ENCODE measurements at places on chromosomes 6 and 20.

- no peak for DNase-seq
Observed at GRCh38 chr6:5249451-5250122, 11.2 kb downstream of the LYRM4 start.

GRCh38 chr20:33450867-33451266, 7.3 kb upstream of the SNTA1 start:
- no peak for DNase-seq

- no peak for DNase-seq
Observed at GRCh38 chr6:134173366-134173725, 120.9 kb upstream of the SLC2A12 start.

DNA sequence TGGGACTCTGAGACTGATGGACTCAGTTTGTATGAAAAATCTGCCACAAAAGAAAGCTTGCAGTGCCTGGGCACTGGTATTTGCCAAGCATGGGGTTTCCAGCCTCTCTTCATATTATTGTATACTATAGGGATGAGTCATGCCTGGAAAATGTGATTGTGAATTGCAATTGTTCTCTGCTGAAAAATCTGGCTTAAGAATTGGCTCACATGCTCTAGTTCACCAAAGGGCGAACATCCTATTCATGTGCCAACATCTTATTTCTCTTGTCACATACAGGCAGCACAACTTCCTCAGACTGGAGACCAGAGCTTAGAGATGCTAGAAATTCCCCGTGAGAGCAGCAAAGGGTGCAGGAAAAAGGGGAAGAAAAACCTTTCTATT, 103.6 kb upstream of the KCNK16 start:
- peak; percentile 41 for DNase-seq

- DNase-seq: no peak
Observed at GRCh38 chr20:36744764-36745191, 1.1 kb downstream of the NDRG3 start.

DNA sequence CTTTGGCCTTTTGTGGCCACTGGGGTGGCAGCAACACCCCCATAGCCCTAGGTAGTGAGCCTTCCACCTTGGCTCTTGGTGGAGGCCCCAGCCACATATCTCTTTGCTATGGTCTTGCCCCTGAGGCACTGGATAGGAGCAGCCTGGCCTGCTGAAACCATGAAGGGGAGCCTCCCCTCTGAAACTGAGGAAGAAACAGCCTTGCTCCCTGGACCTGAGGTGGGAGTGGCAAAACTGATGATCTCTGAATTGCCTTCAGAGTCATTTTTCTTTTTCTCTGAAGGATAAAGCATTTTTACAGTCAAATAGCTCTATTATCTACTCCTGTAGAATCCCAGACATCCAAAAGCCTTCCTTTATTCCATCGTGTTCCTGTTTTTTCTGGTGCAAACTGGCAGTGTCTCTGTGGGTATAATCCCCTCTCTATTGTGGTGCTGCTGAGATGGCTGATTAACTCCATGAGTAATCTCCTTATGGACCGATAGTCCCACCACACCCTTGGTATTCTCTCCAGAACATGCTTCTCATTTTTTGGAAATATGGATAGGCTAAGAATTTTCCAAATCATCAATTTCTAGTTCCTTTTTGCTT, 22.0 kb upstream of the PRSS35 start:
- no peak for DNase-seq

DNA sequence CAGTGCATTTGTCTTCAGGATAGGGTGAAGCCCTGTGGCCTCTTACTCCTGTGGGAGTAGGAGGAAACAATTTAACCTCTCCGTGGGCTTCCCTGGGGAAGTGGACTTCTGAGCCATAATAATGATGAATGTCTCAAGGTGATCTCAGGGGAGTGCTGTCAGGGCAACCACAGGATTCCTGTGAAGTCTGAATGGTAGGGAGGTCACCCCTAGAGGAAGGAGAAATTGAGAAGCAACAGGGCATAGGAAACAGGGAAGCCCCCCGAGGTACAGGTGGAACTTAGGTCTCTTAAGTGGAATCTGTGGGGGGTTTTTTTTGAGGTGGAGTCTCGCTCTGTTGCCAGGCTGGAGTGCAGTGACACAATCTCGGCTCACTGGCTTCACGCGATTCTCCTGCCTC, 26.9 kb downstream of the STK35 start:
- no peak for DNase-seq

DNA sequence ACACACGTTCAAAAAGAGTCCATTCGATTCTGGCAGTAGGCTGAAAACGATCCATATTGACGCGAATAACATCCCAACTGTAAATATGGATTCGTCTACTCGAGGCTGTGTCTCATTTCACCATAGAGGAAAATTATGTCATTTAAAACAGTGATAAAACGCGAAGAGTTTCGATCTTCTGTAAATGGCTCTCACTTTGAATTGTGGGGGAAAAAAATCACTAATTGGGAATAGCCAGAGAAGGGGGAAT, 845 bp upstream of the MARCKS start:
- no peak for DNase-seq

DNA sequence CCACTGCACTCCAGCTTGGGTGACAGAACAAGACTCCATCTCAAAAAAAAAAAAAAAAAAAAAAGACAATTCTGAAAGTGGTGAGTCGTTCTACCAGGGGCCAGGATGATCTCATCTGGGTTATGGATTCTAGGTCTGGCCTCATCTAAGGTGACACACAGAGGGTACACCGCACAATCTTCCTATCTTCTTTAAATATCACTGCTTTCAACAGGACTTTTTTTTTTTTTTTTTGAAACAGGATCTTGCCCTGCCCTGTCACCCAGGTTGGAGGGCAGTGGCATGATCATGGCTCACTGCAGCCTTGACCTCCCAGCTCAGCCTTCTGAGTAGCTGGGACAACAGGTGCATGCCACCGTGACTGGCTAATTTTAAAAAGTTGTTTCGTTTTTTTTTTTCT, 67.7 kb downstream of the SLC16A10 start:
- no peak for DNase-seq

GRCh38 chr6:131789219-131789618, 18.6 kb upstream of the ENPP1 start:
- DNase-seq: no peak

GRCh38 chr6:110662490-110663211, 152.6 kb downstream of the CDK19 start:
- DNase-seq: peak; percentile 37

- DNase-seq: no peak
Observed at GRCh38 chr6:89956182-89956581, 61.9 kb downstream of the GJA10 start.

DNA sequence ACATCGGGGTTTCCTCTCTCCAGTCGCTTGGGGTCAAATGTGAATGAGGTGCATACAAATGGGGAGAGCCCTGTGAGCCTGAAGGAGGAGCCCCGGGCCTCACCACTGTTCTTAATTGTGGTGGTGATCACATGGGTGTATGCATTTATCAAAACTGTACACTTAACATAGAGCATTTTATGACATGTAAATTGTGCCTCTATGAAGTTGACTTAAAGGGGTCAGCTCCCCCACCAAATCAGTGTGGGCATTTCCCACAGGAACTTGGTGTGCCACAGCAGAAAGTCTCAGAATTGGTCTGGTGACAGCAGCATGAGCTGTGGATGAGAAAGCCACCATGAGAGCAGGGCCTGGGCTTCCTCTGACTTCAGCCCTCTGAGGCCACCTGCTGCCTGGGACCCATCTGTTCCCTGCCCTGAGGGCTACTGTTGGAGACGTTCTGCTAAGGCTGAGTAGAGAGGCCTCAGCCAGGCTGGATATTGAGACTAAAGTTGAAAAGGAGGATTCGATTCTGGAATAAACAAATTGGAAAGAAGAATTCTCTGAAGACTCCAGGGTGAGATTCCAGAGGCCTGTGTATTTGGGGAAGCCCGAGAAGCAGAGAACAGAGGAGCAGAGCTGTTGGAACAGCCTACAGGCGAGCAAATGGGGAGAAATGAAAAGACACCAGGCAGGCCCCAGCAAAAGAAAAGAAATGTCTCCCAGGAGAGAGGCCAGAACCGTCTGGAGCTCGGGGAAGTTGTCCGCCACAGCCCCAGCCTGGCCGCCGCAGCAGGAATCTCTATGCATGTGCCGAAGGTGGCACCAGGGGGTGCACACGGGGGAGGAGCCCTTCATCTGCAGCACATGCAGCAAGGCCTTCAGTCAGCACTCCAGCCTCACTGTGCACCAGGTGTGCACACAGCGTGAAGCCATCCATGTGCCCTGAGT, 37.6 kb upstream of the XRN2 start:
- no peak for DNase-seq

DNA sequence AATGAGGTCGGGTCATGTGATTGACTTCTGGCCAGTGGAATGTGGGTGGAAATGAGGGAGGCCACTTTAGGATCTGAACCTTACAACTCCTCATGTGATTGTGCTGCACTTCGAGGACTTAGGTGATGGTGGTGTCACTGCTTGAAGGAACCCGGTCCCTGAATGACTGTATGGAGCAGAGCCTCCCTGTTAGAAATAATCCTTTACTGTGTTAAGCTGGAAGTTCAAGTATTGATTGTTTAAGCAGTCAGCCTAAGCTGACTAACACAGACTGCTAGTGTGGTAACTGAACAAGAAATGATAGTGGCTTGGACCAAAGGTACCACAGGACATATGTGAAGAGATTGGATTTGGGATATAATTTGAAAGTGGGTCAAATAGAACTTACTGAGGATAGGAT, 138.0 kb downstream of the OPN5 start:
- DNase-seq: no peak

GRCh38 chr20:1327827-1328679, 886 bp downstream of the SDCBP2 start:
- no peak for DNase-seq

DNA sequence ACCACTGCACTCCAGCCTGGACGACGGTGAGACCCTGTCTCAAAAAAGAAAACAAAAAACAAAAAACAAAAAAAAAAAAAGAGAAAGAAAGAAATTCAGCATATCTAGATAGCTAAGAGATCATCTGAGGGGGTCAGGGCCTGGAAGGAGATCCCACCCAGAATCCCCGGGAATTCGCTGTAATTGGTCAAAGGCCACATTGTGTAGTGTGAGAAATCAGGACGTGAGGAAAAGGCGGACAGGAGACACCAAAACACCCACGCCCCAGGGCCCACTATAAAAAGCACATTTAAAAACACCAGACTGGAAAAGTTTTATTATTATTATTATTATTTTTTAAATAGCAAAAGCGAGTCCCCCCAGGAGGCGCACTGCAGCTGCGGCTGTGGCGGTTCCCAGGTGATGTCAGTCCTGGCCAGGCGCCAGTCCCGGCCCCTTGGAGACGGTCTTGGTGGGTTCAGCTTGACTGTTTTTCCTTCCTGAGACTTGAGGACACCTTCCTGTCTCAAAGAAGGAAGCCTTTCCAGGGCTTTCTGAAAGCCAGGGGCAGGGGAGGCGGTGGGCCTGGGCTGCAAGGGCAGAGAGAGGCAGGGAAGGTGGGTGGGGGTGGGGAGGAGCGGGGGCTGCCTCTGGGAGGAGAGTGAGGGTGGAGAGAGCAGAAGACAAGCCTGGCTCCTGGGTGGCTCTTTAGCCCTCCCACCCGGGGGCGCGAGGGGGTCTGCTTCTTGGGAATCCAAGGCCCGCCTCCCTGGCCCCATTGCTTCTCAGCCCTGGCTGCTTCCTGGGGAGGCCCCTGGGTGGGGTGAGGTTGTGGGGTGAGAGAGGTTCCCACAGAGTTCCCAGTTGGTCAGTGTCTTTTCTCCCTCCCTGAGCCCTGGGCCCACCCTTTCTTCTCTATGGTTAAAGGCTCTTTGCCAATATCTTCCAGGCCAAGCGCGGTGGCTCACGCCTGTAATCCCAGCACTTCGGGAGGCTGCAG, 14.5 kb downstream of the TCF15 start:
- DNase-seq: no peak

DNA sequence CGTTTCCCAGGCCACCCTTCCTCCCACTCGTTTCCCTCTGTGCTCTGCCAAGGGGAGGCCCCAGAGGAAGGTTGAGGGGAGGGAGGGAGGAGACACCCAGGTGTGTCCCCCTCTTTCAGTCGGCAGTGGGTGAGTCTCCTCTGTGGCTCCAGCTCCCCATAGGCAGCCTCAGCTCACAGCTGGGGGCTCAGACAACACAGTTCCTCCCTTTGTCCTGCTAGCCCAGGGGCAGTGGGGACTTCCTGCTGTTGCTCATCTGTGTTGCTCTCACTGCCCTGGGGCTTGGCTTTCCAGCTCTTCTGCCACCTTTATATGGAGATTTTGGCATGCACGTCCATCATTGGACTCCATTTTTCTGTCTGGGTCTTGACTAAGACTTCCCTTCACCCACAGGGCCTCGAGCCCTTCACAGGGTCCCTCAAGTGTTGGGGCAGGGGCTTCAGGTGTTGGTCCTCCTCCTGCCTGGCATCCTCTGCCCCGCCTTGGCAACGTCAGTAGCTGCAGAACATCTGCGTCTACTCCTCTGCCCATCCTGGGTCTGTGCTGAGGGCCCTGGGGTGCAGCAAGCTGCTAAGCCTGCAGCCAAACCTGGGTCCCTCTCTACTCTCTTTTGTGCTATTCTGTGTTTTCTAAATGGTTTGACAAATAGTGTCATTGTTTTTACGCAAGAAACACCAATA, 190.6 kb upstream of the PMEPA1 start:
- no peak for DNase-seq

DNA sequence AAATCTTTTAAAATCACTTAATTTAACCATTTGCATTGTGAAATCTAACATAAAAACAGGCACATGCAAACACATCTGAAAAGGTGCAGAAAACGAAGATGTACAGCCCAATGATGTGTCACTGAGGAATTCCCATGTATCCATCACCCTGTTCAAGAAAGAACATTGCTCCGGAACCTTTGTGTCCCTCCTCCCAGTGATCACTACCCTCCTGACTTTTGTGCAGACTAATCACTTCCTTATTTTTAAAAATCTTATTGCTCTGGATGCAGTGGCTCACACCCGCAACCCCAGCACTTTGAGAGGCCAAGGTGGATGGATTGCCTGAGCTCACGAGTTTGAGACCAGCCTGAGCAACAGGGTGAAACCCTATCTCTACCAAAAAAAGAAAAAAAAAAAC, 14.6 kb downstream of the GINS1 start:
- DNase-seq: no peak

DNA sequence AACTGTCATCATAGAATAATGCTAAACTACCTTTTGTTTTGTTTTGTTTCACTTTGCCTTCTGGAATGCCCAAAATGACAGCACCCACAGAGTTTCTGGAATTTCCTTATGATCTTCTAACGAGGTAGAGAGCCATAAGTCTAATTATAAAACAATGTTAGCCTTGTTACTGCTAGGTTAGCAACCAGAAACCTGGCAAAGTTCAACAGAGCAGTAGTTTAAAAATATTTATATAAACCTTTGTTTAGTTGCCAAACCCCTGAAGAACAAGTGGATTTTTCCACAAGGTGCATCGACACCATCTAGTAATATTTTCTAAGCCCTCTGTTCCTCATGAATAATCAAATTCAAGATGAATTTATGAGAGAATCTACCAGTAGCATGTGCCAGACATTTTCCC, 27.6 kb upstream of the IPCEF1 start:
- no peak for DNase-seq

All from AG09309 (cell line).